ENCODE measurements at places on chromosomes 3 and 15. TPM values are rescaled to one million over a fixed set of nuclear protein-coding genes. Genes with fewer than 3 reads are reported as not detected.

CADM2 gene
- 0.32 TPM for total RNA-seq

ZNF501 gene
- total RNA-seq: 5.2 TPM

HYPK gene
- 6.4 TPM for total RNA-seq

GOLGA8M gene
- 1.3 TPM for total RNA-seq

SEMA3B gene
- total RNA-seq: 23.3 TPM

C3orf49 gene
- not detected for total RNA-seq

C3orf85 gene
- not detected for total RNA-seq

WDR93 gene
- total RNA-seq: under 0.01 TPM

SCG3 gene
- total RNA-seq: not detected

ASB14 gene
- total RNA-seq: not detected

CD86 gene
- total RNA-seq: not detected

SLC35G2 gene
- 17.3 TPM for total RNA-seq

SAMD7 gene
- total RNA-seq: not detected

SI gene
- not detected for total RNA-seq

THRB gene
- 5.2 TPM for total RNA-seq

SLC25A36 gene
- 56.7 TPM for total RNA-seq

ALS2CL gene
- total RNA-seq: 2.6 TPM
